ENCODE measurements at places on chromosomes 3 and 15.

- DNase-seq: peak; percentile 97
Observed at GRCh38 chr3:76063019-76063418, 277.7 kb upstream of the ZNF717 start.

DNA sequence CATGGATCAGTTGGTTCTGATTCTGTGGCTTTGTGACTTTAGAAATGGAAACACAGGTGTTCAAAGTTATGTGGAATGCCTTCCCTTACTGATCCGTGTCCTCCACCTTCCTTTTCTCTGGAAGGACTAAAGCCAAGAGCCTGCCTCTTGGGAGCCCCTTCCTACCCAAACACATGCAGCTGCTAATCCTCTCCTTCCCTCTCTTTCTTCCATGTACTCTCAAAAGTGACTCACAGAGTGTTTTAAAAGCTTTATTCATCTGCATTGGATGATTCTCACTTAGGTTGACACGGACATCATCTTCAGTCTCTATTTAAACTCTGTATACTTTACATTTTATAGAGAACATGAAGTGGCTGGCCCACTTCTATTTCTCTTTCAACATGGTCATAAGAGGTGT lies 856.5 kb upstream of the ARPP21 start:
- DNase-seq: no peak

GRCh38 chr15:50471072-50471471 lies 46.9 kb downstream of the USP8 start:
- no peak for DNase-seq

GRCh38 chr15:88623632-88624031 lies 2.5 kb downstream of the AEN start:
- no peak for DNase-seq

GRCh38 chr3:62013951-62014350 lies 359.4 kb downstream of the FEZF2 start:
- DNase-seq: no peak

DNA sequence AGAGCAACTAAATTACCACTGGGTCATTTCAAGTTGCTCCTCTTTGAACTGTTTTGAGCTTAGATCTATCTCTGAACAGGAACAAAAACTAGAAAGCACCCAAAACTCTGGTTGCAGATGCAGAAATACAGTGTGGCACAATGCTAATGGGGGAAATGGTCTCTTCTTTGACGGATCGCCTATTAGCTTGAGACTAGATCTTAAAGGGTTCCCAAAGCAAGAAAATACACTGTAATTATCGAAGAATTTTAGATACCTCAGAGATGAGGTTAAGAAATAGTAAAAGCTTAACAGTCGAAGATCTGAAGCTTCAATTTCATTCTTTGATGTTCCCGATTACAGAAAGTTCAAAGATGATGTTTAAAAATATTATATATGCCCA lies 818 bp downstream of the PPP1R2 start:
- no peak for DNase-seq

DNA sequence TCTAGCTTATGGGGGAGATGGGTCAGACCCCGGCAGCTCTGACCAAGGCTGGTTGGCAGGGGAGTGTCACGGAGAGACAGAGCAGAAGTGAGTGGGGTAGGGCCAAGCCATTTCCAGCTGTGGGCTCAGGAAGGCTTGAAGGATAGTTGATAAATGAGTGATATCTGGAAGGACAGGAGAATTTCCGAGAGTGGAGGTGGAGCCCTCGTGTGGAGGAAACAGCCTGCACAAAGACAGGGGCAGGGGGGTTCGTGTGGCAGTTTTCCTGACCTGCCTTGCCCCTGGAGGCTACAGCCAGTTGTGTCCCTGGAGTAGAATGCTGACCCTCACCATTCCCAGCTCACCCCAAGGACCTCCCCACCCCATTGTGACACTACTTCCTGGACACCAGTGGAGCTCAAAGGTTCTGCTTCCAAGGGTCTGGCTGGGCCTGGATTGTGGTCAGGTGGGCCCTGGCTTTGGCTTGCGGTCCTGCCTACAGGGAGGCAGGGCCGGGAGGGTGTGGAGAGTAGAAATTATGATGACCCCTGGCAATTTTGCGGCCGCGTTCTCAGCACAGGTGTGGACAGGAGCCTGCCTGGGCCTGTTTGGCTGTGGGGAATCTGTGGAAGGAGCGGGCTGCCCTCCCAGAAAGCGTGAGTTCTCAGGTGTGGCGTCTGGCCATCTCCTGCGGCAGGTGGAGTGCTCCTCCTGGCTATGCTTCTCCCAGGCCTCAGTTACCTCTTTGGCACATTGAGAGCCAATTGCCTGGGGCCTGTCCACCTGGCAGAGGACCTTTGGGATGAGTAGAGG lies at the start of gene SLC22A14:
Gene SLC22A14 (plus strand): TSS at position 400 of the 792 bp plus-strand sequence. CDS start 23,733 bp downstream, outside the sequence.
- no peak for DNase-seq

DNA sequence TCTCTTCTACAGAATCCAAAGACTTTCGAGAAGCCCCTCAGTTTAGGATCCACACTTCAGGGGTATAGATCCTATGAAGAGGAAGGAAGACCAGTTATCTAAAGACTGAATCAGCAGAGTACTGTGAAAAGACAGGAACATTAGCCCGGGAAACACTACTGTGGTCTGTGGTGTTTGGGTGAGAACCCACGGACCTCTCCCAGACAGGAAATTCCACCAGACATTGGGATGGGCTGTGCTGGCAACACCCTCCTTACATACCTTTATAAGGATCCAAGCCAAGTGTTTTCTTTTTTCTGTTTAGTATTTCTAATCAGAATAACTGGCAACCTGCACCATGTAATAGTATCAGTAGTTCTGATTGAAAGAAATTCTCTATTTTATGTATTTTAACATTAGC lies 14.1 kb downstream of the TMEM207 start:
- DNase-seq: peak; percentile 45

- peak; percentile 95 for DNase-seq
Observed at GRCh38 chr3:31911643-31912042, 69.4 kb downstream of the OSBPL10 start.

GRCh38 chr3:182969277-182969676 lies 11.1 kb downstream of the DCUN1D1 start:
- DNase-seq: peak; percentile 23

Data from bronchial epithelial cell (primary cell).